ENCODE measurements at places on chromosomes 4 and X.

- no peak for DNase-seq
Observed at GRCh38 chrX:87788976-87789375, 271.4 kb downstream of the KLHL4 start.

GRCh38 chrX:11097933-11098332 is 13.2 kb upstream of the HCCS start:
- DNase-seq, result no peak

DNA sequence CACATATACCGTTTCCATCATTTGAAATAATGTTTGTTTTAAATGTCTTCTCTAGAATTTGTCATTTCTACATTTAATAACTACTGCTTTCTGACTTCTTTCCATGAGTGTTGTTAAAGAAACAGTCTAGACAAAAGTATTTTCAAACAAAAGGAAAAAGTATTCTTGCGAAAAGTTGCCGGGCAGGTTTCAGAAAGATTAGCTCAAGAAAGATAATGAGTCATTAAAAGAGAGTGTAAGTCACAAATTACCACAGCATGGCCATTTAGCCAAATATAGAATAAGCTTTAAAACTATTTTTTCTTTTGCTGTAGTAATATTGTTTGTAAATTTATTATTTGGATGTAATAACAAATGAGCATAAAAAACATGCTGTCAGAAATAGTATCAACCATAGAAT is 493.0 kb downstream of the TLL1 start:
- no peak for DNase-seq

DNA sequence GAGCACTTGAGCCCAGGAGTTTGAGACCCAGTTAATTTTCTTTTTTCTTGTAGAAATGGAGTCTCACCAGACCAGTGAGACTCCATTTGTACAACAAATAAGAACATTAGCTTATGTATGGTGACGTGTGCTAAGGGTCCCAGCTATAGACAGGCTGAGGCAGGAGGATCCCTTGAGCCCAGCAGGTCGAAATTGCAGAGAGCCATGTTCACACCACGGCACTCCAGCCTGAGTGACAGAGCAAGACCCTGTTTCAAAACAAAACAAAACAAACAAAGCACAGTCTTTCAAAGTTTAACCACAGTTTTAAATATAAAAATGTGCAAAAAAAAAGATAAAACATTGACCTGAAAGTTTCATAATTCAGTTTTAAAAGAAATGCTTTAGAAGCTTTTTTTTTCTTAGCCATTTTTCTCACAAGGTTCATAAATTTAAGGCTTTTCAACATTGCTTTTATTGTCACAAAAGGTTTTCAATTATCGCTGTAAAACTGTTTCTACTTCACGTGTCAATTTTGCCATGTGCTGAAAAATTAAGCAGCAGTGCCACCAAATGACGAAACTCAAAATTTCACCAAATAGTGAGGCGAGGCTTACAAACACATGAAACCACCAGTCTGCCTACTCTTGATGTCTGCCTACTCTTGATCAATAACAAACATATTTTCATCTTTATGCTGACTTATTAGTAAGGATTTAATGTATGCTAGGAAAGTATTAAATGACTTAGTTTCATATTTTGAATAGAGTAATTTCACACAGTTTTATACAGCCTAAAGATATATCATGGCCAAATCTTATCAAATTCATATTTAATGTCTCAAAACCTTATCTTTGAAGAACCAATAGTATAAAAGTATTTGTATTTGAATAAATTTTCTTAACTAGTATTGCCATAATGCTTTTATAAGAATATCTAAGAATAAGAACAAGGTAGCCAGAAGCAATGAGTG is 126.3 kb downstream of the NEK1 start:
- peak; percentile 45 for DNase-seq

GRCh38 chr4:147717878-147718277 is 14.0 kb upstream of the ARHGAP10 start:
- DNase-seq, result no peak

DNA sequence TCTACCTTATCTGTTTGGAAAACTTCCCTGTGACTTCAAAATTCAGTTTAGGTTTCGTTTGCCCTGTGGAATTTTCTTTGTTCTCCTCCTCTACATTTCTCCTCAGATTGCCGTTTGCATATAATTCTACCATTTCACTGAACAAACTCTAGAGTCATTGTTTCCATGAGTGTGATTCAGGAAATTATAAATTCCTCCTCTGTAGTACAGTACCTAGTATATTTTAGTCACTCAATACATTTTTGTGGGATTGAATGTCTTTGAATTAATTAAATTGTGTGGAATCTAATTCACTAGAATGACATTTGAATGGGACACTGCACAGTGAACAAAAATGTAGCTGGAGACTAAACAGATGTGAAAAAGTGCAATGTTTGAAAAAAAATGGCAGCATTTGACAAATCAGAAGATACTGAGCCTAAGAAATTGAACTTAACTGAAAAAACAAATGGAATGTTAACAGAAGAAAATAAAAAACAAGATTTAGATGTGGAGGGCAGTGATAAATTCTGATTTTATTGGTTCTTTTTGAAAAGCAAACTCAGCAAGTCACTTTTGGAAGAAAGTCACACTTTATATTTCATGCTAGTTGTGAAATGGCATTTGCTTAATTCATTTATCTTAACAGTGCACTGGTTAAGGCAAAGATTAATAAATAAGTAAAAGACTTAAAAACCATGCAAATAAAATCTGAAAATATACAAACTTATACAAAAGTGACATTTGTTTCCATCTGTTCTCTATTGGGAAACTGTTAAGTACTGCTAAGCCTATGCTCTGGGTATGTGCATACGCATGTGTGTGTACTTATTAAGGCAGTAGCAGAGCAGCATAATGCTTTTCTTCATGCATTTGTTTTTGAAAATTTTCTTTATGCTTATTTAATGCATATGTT is 512.3 kb downstream of the FAT4 start:
- DNase-seq, result no peak

DNA sequence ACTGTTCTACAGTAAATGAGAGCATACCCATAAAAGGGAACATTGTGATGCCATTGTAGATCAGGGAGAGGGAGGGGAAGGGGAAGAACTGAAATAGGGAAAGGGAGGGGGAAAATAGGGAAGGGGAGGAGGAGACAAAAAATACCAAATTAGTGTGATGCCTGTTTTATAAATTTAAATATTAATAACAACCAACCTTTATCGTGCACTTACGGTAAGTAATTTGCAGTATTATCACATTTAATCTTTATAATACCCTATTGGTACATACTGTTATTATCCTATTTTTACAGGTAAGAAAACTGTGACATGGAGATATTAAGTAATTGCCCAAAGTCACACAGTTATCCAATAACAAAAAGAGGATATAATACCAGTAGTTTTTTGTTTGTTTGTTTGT is 41.5 kb upstream of the DDX53 start:
- DNase-seq, result no peak

DNA sequence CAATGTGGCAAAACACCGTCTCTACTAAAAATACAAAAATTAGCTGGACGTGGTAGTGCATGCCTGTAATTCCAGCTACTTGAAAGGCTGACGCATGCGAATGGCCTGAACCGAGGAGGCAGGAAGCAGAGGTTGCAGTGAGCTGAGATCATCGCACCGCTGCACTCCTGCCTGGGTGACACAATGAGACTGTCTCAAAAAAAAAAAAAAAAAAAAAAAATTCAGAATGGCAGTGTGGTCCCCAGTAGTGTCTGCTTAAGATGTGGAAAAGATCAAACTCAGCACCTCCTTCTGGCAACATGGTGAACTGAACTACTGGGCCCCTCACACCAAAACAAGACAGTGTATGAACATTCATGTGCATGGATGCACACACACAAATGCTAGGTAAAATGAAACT is 32.2 kb downstream of the SMS start:
- DNase-seq, result peak; percentile 54

DNA sequence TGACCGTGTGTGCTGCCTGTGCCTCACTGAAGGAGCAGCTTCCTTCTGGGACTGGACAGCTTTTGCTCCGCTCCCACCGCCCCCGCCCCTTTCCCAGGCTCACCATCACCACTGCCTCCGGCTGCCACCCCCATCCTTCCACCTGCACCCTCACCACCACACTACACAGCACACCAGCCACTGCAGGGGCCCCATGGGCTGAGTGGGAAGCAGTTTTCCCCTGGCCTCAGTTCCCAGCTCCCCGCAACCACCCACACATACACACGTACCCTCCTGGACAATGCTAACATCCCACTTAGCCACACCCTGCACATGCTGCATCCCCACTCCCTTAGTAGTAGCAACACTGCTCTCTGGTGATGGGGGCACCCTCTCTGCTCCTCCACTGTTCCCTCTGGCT is 29.6 kb upstream of the COX18 start:
- no peak for DNase-seq

GRCh38 chrX:13085526-13085925 is 41.1 kb upstream of the FAM9C start:
- DNase-seq, result peak; percentile 61

GRCh38 chr4:34009951-34010350 is 2234.4 kb downstream of the ARAP2 start:
- DNase-seq, result no peak

DNA sequence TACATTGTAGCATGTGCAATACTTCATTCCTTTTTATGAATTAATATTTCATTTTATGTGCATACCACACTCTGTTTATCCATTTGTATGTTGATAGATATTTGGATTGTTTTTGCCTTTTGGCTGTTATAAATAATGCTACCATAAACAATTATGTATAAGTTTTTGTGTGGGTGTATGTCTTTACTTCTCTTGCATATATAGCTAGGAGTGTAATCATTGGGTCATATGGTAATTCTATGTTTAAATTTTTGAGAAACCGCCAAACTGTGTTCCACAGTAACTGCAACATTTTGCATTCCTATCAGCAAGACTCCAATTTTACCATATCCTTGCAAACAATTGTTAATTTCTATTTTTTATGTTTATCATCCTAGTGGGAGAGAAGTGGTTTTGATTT is 3.1 kb upstream of the TCEAL5 start:
- DNase-seq, result no peak

- no peak for DNase-seq
Observed at GRCh38 chr4:6802025-6802424, 19.5 kb downstream of the KIAA0232 start.
